Kidney glomerular epithelial cell (primary cell): ENCODE measurements at places on chromosomes 7 and 10.

GRCh38 chr10:14302035-14302434, 28.7 kb downstream of the FRMD4A start:
- no peak for DNase-seq

GRCh38 chr10:113897693-113898618, 43.5 kb downstream of the NHLRC2 start:
- DNase-seq, result no peak

GRCh38 chr10:49552277-49552676, 13.4 kb upstream of the ERCC6 start:
- no peak for DNase-seq

DNA sequence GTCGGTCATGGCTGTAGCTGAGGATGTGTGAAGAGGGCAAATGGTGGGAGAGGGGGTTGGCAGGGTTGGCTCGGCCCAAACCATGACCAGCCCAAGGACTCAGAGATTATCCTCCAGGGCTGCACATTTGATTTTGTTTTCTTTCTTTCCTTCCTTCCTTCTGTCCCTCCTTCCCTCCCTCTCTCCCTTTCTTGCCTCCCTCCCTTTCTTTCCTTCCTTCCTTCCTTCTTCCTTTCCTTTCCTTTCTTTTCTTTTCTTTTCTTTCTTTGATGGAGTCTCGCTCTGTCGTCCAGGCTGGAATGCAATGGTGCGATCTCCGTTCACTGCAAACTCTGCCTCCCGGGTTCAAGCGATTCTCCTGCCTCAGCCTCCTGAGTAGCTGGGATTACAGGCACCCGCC, 3.8 kb downstream of the SSC4D start:
- no peak for DNase-seq

DNA sequence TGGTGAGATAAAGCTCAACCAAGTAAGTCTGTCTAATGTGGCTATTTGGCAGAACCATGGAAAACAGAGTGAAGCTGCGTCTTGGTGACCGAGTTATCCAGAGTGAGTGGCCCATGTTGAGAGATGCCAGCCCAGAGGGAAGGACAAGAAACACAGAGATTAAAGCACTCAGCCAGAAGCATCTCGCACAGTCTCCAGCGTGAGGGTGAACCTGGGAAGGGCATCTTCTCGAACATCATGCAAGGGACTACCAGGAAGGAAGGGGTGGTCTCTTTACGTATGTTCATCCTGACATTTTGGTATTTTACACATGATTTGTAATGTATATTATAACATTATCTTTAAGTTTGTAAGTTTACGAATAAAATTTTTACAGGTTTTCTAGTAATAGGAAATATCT, 146.4 kb downstream of the TCERG1L start:
- DNase-seq, result no peak
